Right ventricle myocardium superior (tissue), 1 donor: ENCODE measurements at places on chromosomes 11 and 22. TPM values are rescaled to one million over a fixed set of nuclear protein-coding genes. Genes with fewer than 3 reads are reported as not detected.

The KCTD14 gene
- total RNA-seq, result not detected

The MOGAT2 gene
- 0.13 TPM for total RNA-seq

The KCNC1 gene
- total RNA-seq, result not detected

The NXPE2 gene
- not detected for total RNA-seq

DNA sequence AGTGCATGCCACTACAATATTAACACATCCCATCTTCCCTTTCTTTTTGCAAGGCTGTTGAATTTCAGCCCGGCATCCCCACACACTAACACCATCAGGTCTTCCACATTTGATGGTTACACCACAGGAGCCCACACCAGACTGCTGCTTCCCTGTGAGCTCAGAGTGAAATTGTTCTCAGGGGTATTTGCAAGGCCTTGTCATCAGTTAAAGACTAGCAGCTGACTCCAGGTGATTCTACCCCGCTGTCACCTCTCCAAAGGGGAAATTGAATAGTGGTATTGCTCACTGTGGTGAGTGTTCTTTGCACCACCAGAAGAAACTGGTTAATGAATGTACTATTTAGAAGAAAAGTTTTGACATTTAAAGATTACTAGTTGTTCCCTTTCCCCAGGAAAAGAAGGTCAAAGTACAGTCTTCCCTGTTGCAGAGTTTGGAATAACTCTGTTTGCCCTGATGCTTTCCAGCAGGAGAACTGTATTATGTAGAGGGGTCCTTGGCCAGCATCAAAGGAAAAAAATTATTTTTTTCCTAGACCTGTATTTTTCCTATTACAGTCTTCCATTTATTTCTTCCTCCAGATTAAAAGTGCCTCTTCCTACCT is 41.9 kb downstream of the BID start:
- DNase-seq, result no peak

DNA sequence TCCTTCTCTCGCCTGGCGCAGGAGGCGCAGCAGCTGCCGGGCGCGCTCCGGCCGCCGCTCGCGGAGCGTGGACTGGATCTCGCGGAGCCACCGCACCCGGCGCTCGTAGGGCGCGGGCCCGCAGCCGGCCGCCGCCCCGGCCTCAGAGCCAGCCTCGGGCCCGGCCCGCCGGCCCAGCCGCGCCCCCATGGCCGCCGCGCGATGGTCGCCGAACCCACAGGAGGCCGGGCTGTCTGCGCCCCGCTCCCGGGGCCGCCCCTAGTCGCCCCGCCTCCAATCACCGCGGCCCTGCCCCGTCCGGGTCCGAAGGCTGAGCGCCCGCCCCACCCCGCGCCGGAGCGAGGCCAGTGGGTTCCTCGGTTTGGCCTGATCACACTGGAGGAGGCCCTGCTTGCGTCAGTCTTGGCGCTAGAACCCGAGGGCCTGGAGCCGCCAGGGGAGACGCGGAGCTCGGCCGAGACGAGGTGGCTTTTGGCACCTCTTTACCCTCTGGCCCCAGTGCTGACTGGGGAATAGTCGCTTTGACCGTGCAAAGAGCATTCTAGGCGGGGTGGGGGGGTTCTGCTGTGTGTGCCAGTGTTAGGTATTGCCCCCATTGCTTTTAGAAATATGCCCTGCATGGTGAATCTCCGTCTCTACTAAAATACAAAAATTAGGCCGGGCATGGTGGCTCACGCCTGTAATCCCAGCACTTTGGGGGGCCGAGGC is at the start of gene LRRC75B:
Gene LRRC75B, minus strand, starts transcription at position 223 of the 708 bp plus-strand sequence. Its CDS starts 34 bp downstream, at position 189.
- DNase-seq, result peak; percentile 94

DNA sequence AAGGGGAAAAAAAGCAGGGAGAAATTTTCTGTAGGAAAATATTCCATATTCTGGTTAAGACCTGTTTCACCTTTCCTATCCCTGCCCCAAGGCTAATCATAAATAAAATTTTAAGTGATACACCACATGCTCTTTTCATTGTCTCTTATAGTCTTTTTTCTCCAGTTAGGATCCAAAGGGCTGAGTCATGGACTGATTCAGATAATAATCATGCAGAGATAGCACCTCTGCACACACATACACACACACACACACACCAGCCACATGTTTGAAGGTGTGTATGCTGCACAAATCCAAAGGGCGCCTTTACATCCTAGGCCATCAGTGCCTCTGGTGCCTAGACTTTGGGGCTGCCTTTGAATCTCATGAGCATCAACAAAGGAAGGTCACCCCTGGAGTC is 35.5 kb upstream of the CWF19L2 start:
- no peak for DNase-seq

DNA sequence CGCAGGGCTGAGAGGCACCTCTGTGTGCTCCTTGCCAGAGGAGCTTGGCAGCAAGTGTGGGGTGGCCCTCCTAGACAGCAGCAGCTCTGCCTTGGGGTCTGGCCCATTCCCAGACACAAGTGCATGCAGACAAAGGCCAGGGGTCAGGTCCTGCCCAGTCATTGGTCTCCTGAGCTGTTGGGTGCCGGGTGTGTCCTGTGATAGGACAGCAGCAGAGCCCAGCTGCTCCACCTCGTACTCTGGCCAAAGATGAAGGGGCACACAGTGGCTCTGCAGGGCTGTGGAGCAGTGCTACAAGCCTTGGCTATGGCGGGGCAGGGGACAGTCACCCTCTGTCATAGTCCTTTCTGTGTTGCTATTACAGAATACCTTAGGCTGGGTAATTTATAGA is 17.3 kb upstream of the OSBPL5 start:
- peak; percentile 23 for DNase-seq

- no peak for DNase-seq
Measured at GRCh38 chr11:77230878-77231605, 70.4 kb downstream of the GDPD4 start.

GRCh38 chr11:24688981-24689380 is 192.1 kb downstream of the LUZP2 start:
- DNase-seq, result no peak

DNA sequence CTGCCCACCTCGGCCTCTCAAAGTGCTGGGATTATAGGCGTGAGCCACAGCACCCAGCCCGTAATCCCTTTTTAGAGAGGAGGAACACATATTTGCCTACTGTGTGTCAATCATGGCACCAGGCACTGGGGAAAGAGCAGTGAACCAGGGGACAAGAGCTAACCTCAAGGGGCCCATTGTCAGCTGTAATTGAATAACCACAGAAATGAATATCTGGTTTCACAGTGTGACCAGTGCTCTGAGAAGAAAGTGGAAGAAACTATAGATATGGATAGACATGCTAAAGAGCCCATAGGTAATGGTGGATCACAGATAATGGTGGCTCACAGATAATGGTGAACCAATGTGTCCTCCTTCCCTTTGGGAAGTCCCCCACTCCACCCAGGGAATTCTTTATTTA is 8.6 kb upstream of the KCTD14 start:
- no peak for DNase-seq

DNA sequence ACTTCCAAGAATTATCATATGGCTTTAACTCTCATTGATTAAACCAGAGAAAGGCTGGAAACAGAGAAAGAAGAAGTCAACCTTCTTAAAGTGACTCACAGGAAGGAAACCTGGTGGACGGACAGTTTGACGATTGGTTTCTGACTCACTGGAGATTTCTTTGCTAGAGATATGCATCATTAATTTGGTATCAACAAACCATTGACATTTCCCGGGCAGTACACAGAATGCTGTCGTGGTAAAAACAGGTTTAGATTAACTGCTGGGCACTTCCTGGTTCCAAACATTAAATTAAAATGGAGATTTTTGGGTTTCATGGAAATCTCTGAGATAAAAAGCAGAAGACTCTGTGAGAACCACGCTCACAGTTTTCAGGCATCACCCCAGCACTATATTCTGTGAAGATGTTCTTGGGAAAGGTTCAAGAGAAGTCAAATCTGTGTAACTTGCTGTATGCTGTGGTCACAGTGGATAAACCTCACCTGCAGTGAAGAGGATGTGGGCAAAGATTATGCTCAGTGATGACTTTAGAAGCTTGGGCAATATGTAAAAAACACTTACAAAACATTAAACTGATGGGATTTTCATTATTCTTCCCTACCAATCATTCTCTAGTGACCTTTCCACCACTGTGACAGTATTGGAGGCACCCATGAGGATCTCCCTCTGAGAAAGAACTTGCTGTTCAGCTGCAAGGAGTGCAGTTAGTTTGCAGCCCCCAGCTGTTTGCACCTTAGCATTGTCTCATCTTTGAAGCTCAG is 61.1 kb upstream of the CD44 start:
- no peak for DNase-seq

GRCh38 chr11:131637469-131638175 is 267.2 kb downstream of the NTM start:
- no peak for DNase-seq

GRCh38 chr22:30890686-30891442 is 77.7 kb downstream of the MORC2 start:
- DNase-seq, result peak; percentile 44
